NCI-H774 (cell line): ENCODE measurements at places on chromosomes 7 and 10.

DNA sequence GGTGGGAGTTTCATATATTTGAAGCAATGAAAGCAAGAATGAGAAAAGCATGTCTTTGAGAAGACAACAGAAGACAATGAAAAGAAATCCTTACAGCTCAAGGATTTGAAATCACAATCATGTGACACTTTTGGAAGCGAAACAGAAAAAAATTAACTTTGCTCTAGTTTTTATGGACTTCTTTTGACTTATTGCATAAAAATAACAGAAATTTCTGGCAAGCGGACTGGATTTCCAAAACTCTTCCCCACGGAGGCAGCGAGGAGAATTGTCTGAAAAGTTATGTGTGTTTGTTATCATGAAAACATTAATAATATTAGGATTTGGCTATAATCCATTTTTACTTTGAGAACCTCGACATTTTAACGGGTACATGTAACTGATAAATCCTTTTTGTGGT, 223.3 kb downstream of the LRMDA start:
- no peak for DNase-seq

DNA sequence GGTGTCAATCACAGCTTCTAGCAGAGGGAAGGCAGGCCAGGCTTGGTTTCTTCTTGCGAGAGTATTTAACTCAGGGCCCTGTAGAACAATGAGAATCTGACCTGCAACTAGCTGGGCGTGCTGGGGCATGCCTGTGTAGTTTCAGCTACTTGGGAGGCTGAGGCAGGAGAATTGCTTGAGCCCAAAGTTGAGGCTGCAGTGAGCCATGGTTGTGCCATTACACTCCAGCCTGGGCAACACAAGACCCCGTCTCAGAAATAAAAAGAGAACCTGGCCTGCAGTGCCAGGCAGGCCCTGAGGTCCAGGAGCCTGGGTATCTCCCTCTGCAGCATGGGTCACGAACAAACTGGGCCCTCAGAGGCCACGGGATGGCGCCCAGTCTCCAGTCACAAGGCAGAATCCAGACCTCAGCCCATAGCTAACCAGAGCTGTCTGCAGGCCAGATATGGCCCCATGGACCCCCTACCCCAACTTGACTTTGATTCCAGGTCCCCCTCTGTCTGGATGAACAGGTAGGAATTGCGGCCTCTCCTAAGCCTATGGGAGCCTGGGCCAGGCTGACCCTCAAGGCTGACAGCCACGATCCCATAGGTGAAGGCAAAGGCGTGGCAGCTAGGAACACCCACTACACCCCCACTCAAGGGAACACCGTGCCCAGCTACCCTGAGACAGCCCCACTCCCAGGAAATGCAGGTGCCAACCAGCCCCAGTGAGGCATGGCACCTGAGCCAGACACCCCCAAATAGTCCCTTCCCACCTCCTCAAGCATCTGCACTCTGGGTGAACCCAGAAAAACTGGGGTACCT, 102.7 kb upstream of the TNRC18 start:
- DNase-seq = no peak

- DNase-seq = no peak
Observed at GRCh38 chr10:132027423-132027983, 38.2 kb upstream of the JAKMIP3 start.

DNA sequence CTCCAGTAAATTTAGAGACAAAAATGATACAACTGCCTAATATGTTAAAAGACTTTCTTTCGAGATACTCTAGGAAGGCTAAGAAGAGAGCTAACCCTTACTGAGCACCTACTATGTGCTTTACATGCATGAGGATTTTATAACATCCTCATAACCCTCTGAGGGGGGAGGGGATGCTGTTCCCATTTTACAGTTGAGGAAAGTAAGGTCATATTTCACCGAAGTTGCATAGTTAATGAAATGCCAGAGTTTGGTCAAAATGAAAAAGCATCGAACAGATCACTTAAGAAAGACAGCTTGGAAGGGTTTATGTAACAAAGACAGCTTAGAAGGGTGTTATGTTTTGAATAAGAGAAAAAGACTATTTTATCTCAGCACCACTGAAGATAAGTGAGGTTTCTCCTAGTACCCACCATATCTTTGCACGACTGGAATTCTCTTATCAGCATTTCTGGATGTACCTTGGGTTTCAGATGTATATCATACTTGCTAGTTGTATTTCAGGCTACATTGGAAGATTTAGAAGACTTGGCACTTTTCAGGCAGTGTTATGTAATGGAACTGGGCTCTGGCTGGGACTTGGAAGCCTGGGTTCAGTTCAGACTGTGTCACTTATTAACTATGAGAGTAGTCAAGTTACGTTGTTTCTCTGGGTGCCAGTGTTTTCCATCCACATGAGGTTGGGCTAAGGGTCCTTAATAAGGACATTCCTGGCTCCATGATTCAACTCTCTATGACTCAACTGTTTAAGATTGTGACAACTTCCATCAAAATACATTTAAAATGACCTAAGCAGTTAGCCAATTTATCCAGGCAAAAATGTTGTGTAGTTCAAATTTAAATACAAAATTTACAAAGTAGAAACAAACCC, 6.0 kb downstream of the RHOBTB1 start:
- no peak for DNase-seq

DNA sequence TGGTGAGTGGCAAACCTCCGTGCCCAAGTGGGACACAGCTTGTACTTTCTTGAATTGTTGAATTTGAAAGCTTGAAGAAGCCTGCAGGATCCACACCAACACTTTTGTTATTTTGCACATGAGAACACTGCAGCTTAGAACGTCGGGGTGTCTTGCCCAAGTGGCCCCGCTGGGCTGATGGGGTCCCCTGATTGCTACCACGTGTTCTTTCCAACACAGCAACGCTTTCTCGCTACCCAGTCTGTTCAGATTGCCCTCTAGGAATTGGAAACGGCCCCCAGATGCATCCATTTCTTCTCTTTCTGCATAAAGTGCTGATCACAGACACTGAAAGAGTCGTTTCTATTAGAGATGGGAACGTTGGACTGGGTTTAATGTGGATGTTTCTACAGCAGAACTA, 268.5 kb downstream of the ADARB2 start:
- DNase-seq = no peak

GRCh38 chr7:22238354-22239311, 118.3 kb downstream of the RAPGEF5 start:
- DNase-seq = no peak

DNA sequence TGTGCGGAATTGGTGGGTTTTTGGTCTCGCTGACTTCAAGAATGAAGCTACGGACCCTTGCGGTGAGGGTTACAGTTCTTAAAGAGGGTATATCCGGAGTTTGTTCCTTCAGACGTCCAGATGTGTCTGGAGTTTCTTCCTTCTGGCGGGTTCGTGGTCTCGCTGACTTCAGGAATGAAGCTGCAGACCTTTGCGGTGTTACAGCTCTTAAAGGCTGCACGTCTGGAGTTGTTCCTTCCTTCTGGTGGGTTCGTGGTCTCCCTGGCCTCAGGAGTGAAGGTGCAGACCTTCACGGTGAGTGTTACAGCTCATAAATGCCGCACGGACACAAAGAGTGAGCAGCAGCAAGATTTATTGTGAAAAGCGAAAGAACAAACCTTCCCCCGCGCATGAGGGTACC, 670.7 kb downstream of the CNTNAP2 start:
- no peak for DNase-seq

DNA sequence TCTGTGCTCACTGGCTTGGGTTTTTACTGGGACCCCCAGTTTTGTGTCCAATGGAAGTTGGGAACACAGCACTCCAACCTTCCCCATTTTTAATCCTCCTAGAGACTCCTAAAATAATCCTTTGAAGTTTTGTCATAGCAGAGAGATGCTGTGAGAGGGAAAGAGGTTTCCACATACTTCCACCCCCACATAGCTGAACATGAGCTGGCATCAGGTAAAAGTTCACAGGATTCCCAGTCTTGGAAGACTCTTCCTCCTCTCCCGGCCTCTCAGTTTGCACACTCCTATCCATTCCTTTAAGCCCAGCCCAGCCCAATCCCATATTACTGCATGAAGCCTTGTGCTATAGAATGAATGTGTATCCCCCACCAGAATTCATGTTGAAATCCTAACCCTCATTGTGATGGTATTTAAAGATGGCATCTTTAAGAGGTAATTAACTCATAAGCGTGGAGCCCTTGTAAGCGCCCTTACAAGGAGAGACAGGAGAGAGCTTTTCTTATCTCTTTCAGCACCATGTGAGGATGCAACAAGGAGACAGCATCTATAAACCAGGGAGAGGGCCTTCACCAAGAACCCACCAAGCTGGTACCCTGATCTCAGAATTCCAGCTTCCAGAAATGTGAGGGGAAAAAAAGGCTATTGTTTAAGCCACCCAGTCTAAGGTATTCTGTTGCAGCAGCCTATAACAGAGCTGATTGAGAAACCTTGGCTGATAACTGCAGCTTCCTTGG, 22.4 kb downstream of the GRM8 start:
- DNase-seq = no peak

GRCh38 chr7:139482662-139483466, 609 bp downstream of the KLRG2 start:
- DNase-seq = no peak

DNA sequence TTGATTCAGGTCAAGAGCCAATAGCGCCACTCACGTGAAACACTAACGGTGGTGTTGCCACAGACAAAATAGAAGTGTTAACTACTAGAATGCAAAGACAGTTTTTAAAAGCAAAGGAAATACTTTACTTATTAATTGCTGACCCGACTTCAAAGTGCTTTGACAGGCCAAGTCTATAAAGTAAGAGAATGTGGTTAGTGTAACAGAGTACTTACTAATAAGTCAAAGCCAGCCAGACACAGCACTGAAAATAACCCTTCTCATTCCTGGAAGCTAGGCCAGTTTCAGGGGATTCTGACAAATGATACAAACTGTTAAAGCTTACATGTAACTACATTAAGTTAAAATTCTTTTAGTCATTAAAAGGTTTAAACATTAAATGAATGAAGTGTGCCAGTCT, 50.3 kb downstream of the ENO4 start:
- no peak for DNase-seq

- DNase-seq = no peak
Observed at GRCh38 chr10:64537928-64538327, 1016.7 kb downstream of the REEP3 start.

GRCh38 chr10:96299383-96299782, 4.9 kb upstream of the DNTT start:
- DNase-seq = no peak

GRCh38 chr7:70474639-70475234, 657.2 kb upstream of the GALNT17 start:
- no peak for DNase-seq

DNA sequence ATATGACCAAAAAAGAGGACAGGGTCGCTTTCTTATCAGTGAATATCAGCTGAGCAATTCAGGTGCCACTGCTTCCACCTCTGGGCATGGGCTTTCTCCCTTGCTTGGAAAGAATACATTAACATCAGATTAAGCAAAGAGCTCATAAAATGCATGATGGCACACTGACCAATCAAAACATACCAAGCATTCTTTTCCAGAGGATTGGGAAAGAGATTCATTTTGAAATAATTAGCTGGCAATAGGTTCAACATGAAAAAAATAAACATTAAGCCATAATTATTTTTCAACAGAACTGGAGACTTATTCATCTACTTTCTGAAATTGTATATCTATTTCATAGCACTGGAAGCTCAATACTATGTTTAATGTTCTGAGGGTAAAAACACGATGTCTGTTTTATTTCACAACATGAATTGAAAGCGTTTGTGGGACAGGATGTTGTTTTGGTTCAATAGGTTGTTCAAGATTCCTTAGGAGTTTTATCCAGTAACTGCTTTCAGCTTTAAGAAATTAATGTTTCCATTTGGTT, 53.2 kb downstream of the TFAM start:
- DNase-seq = no peak

DNA sequence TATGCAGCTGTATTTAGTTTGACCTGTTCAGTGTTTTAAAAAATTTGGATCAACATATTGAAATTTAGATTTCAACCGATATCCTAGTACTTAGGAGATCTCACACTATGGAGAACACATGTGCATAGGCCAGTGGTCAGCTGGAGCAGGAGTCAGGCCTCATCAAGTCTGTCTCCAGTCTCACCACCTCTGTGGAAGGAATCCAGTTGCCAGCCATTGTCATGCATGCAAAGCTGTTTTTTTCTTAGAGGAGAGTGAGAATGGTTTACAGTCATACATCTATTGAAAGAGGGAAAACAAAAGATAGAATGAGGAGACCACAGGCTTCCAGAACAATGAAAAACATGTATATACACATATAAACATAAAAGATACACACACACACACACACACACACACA, 7.6 kb upstream of the CLEC5A start:
- no peak for DNase-seq

DNA sequence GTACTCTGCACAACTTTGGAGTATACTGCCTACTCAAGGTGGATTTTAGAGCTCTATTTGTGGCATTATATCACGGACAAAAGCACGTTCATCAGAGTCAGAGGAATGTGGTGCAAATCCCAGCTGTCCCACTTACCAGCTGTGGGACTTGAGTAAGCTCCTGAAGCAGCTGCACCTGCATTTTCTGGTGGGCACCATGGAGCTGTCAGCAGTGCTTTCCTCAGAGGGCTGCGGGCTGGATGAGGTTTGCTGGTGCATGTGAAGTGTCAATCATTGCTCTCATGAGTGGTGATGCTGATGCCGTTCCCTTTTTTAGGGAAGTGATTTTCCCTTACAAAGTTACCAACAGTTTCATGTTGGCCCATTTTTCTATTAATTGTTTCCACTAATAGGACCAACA, 53.4 kb downstream of the EGFR start:
- DNase-seq = no peak

DNA sequence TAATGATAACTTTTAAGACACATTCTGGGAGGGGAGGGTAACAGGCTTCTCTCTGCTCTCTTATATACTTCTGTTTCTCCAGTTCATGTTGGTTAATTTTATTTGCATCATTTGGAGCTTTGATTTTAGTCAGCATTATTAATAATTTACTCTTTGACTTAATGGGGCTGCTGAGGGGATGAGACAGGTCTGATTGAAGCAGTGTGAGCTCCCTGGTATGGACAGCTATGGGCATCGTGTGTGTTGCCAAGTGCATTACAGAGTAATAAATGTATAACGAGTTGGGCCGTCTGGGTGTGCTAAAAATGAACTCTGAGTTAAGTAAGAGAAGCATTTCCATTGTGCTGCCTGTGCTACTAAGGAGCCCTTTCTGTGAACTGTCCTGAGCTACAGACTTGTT, 31.7 kb upstream of the IKZF1 start:
- no peak for DNase-seq

GRCh38 chr7:137976232-137976631, 25.7 kb downstream of the CREB3L2 start:
- DNase-seq = no peak
